Stimulated activated CD8-positive, alpha-beta memory T cell treated with anti-CD3 and anti-CD28 coated beads, Interleukin-2, amount 100 ng/mL, for 48 hours (primary cell): ENCODE measurements at places on chromosomes 1 and 21.

- no peak for DNase-seq
These were observed 17.6 kb downstream of the HSPG2 start for GRCh38 chr1:21919520-21919919.

GRCh38 chr1:196461521-196461920 is 146.7 kb downstream of the KCNT2 start:
- DNase-seq = no peak

- no peak for DNase-seq
These were observed 46.9 kb upstream of the ADAMTS1 start for GRCh38 chr21:26892151-26892550.

GRCh38 chr21:41187537-41188025 is 19.6 kb downstream of the BACE2 start:
- DNase-seq = no peak

- DNase-seq = no peak
These were observed 571.6 kb downstream of the LRRIQ3 start for GRCh38 chr1:73626326-73626725.
